Activated B cell treated with CpG ODN at 0.5 μM for 24 hours (primary cell): ENCODE measurements at places on chromosomes 3 and 15. TPM values are rescaled to one million over a fixed set of nuclear protein-coding genes. Genes with fewer than 3 reads are reported as not detected.
A peak's percentile ranks its signal among the peaks of the same experiment; 100 is the strongest.

ACP3 gene
- total RNA-seq = 0.84 and 0.95 TPM in 2 replicates

- peaks cover 4% of the 10 kb centered on the region for H3K4me1 ChIP-seq
- no peak overlapping the region for H3K27ac ChIP-seq
- no peaks in the 10 kb centered on the region for H3K27me3 ChIP-seq
- no peak overlapping the region for H3K4me3 ChIP-seq
These were observed 43.8 kb downstream of the GAP43 start for GRCh38 chr3:115666920-115667737.

DNA sequence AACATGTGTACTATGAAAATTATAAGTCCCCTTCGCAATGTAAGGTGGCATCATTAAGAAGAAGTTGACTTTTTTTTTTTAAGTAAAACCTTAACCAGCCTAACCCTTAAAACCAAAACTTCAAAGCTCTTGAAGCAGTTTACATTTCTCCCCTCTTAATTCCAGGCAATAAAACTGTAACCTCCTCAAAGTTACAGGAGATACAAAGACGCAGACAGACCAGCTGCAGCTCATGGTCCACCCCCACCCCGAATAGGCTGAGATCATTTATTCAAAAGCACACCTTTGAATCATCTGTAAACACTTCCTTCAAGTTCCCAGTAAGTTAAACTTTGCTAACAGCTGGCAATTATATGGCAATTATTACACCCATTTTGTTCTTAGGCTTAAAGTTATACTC lies 414.5 kb downstream of the ERC2 start:
- no peaks in the 10 kb centered on the region for H3K4me1 ChIP-seq
- no peaks in the 10 kb centered on the region for H3K27me3 ChIP-seq
- no peaks in the 10 kb centered on the region for H3K36me3 ChIP-seq
- DNase-seq = no peak
- H3K4me3 ChIP-seq = no peak overlapping the region

DNA sequence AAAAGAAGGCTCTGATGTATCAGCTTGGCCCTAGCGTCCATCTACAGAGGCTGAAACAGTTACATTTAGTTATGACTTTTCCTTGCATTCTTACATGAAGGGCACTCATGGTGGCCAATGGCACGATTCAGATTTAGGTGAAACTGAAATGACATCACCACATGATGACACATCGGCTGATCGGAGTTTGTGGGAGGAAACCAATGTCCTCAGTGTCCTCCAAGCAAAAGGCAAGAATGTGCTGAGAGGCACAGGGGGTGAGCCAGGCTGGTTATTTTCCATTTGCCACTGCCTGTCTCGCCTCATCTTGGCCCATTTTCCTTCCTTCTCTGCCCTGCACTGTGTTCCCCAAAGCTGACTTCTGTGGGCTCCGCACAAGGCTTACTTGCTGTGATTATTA lies 34.4 kb downstream of the TARS3 start:
- H3K4me1 ChIP-seq = peaks cover 14% of the 10 kb centered on the region
- H3K36me3 ChIP-seq = peaks cover 59% of the 10 kb centered on the region
- no peaks in the 10 kb centered on the region for H3K27me3 ChIP-seq
- no peak for DNase-seq
- H3K27ac ChIP-seq = no peak overlapping the region

DNA sequence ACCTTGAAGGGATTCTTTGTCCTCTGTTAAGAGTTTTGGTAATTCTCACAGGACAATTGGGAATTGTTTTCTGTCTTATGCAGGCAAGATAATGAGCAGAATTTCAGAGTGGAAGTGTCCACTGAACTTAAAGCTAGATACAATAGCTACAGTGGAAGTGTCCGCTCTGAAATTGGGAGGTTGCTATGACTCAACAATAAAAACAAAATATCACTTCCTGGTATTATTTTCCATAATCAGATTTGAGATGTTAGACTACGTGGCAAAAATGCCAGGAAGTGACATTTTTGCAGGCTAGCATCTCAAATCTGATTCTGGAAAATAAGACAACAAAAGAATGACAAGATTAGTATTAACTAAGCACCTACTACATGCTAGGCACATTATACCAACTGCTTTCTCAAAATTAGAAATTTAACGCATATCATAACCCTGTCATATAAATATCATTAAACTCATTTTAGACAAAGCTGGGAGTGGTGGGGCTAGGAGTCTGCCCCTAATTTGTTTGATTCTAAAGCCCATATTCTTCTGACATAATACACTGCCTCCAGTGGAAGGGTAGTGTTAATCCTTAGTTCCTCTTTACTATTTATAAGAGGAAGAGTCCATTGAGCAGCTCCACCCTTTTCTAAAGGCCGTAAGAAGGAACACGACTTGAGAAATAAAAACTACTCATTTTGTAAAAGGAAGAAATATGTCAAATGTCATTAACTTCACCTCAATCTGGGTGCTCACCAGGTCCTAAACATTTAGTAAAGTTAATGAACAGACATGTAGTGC lies 266.9 kb upstream of the STT3B start:
- no peak overlapping the region for H3K27ac ChIP-seq
- no peak overlapping the region for H3K4me3 ChIP-seq
- H3K27me3 ChIP-seq = peaks cover 8% of the 10 kb centered on the region

UNC13C gene
- total RNA-seq = not detected in 2 replicates

GRCh38 chr15:33675246-33675645 lies 293.1 kb upstream of the CHRM5 start:
- no peak for DNase-seq
- H3K27ac ChIP-seq = no peak overlapping the region
- H3K4me1 ChIP-seq = peaks cover 3% of the 10 kb centered on the region
- no peaks in the 10 kb centered on the region for H3K36me3 ChIP-seq

DNA sequence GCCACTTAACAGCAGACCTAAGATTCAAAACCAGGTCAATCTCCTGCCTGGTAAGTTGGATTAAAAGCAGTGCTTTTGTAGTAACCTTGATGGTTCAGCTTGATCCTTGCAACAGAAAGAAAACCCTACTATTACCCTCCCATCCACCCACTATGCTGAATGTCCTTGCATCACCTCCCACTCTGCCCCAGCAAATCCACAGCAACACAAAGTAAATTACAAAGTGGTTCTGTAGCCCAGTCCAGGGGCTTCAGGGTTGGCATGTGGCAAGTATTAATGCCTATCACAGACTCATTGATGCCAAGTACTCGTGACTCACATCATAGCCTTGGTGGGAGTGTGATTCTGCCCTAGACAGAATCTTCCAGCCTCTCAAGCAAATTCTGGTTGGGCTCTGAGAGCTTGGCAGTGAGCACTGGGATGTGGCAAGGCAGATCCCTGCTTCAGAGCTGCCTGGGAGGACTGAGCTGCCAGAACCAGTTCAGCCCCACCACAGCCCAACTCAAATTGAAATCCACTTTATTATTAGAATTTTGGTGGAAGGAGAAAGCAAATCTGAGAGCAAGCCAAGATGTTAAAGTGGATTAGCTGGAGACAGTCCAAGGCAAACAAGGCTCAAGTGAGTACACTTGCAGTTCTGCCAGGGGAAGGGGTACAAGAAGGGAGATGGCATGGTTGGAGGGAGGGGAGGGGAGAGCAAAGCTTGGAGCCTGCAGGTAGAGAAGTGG lies 225.8 kb upstream of the UMPS start:
- H3K4me3 ChIP-seq = no peak overlapping the region
- H3K4me1 ChIP-seq = no peaks in the 10 kb centered on the region
- peaks cover 24% of the 10 kb centered on the region for H3K27me3 ChIP-seq
- no peak overlapping the region for H3K27ac ChIP-seq

- H3K27me3 ChIP-seq = no peaks in the 10 kb centered on the region
- H3K4me3 ChIP-seq = no peak overlapping the region
- H3K36me3 ChIP-seq = no peaks in the 10 kb centered on the region
- no peaks in the 10 kb centered on the region for H3K4me1 ChIP-seq
These were observed 296.0 kb upstream of the COL8A1 start for GRCh38 chr3:99342383-99342782.

GRCh38 chr3:129795186-129796010 lies 98.1 kb downstream of the TMCC1 start:
- H3K36me3 ChIP-seq = peaks cover 6% of the 10 kb centered on the region
- no peak overlapping the region for H3K27ac ChIP-seq
- DNase-seq = no peak

DNA sequence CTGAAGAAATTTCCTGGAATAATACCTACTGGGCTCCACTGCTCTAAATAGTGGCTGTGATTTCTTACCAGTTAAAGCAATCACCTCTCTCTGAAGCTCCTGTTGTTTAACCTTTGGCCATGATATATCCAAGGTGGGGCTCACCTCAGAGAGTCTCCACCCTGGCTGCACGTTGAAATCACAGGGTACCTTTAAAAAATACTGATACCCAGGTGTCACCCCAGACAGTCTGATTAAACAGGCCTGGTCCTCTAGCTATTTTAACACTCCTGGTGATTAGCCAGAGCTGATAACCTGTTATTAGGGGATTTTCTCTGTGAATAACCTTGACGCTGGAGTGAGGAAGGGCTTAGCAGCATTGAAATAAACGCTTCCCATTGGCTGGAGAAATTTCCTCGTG lies 22.3 kb upstream of the ZBTB38 start:
- H3K27ac ChIP-seq = no peak overlapping the region
- peaks cover 5% of the 10 kb centered on the region for H3K27me3 ChIP-seq
- H3K36me3 ChIP-seq = no peaks in the 10 kb centered on the region
- H3K4me1 ChIP-seq = peaks cover 1% of the 10 kb centered on the region

- no peaks in the 10 kb centered on the region for H3K36me3 ChIP-seq
- H3K4me1 ChIP-seq = peaks cover 47% of the 10 kb centered on the region
- H3K27me3 ChIP-seq = peaks cover 5% of the 10 kb centered on the region
- H3K4me3 ChIP-seq = peak overlapping the region; percentile 71
These were observed 27.1 kb downstream of the LRIG1 start for GRCh38 chr3:66473692-66474091.

GRCh38 chr3:167839460-167840134 lies 104.1 kb downstream of the SERPINI1 start:
- DNase-seq = no peak
- H3K36me3 ChIP-seq = no peaks in the 10 kb centered on the region
- H3K4me3 ChIP-seq = no peak overlapping the region
- peaks cover 28% of the 10 kb centered on the region for H3K4me1 ChIP-seq

DNA sequence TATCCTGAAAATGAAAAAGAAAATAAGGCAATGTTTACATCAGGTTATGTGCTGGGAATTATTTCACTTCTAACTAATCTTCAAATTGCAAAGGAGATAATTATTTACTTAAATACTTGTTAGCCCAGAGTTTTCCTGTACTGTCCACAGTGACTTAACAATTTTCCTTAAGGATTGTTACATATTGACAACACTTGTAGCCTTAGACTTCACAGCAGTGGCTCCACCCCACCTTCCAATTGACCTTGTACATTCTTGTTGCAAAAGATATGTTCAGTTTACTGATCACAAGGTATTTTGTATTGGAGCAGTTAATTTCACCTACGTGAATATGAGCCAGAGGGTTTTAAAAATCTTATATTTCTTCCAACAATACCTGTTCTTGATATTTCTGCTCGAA lies 376.9 kb downstream of the CNTN6 start:
- no peaks in the 10 kb centered on the region for H3K27me3 ChIP-seq
- H3K4me1 ChIP-seq = no peaks in the 10 kb centered on the region
- no peaks in the 10 kb centered on the region for H3K36me3 ChIP-seq
- no peak for DNase-seq

CCR9 gene
- total RNA-seq = 0.44 and 0.84 TPM in 2 replicates

DNA sequence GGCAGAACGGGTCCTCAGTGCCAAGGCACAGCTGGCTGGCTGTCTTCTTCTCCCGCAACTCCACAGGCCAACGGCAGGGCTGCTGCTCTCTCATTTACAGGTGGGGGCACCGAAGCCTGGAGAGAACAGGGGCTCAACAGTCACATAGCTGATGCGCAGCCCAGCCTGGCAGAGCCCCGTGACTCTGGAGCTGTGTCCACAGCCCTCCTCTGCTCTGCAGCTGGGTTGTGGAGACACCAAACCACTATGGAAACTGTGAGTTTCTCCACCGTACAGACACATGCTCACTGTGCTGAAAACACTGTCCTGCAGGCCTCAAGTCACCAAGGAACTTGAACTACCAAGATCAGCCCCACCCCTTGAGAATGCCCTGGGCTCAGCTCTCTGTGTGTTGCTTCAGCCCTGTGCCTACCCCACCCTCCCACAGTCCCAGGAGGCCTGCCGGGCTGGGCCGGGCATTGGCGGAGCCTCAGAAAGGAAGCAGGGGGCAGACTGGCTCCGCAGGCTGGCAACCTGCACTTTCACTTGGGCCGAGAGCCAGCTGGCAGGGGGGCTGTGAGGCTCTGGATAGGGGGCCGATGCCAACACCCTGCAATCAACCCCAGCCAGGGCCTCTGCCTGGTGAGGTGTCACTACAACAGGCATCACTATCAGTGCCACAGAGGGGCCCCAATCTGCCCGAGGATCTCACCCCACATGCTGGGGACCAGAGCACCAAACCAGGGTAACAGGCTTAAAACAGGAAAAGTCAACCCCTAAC lies 113.7 kb upstream of the RPL32 start:
- H3K4me3 ChIP-seq = peak overlapping the region; percentile 63
- DNase-seq = peak; percentile 67

GRCh38 chr3:184822654-184823053 lies 10.7 kb downstream of the VPS8 start:
- peaks cover 26% of the 10 kb centered on the region for H3K36me3 ChIP-seq
- H3K27me3 ChIP-seq = no peaks in the 10 kb centered on the region
- no peak overlapping the region for H3K4me3 ChIP-seq
- H3K4me1 ChIP-seq = peaks cover 9% of the 10 kb centered on the region
- H3K27ac ChIP-seq = no peak overlapping the region
- no peak for DNase-seq

GRCh38 chr15:101522091-101522490 lies 32.6 kb upstream of the PCSK6 start:
- no peak overlapping the region for H3K4me3 ChIP-seq
- no peak overlapping the region for H3K27ac ChIP-seq
- no peak for DNase-seq
- H3K27me3 ChIP-seq = peaks cover 29% of the 10 kb centered on the region

SPATA12 gene
- total RNA-seq = not detected in 2 replicates

DNA sequence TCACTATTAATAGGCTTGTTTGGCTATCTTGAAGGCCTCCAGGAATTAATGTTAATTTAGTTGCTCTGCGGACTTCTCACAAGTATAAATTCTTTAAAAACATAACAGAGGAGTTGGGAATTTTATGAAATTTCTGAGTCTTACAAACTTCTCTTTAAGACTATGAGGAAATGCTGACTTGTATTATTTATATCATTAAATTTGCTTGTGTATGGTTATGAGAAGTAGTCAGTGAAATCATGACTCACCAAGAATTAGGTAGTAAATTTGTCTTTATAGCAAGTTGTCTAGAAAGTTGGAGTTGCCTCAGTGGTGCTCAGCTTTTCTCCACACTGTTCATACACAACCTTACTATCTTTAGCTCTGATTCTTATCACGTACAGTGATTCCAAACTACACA lies 26.5 kb downstream of the PHLDB2 start:
- no peaks in the 10 kb centered on the region for H3K4me1 ChIP-seq
- H3K36me3 ChIP-seq = peaks cover 6% of the 10 kb centered on the region
- no peak for DNase-seq

ALAS1 gene
- total RNA-seq = 25.9 and 27.6 TPM in 2 replicates

PIERCE2 gene
- total RNA-seq = 0.55 and 1.1 TPM in 2 replicates

DNA sequence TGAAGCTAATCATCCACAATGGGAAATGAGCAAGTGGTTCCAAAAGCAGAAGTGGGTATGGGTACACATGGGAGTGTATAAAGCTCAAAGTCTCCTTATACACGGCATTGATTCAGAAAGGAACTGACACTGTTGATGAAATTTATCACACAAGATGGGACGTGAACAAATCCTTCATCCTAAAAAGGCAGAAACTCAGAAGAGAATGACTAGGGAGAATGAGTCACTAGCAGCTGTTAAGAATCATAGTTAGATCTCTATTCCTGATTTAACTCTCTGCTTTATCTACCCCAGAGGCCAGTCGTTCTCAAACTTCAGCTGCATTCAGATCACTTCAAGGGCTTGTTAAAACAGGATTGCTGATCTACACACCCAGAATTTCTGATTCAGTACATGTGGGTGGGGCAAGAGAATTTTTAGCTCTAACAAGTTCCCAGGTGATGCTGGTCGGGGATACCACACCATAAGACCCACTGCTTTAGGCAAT lies 97.7 kb upstream of the PHLDB2 start:
- H3K4me1 ChIP-seq = no peaks in the 10 kb centered on the region
- no peaks in the 10 kb centered on the region for H3K36me3 ChIP-seq
- H3K27ac ChIP-seq = no peak overlapping the region

NAALADL2 gene
- 0.56 TPM in 1 of 2 replicates, not detected in the other for total RNA-seq
